Activated CD4-positive, alpha-beta T cell treated with anti-CD3 and anti-CD28 coated beads, Interleukin-2, amount 50 U/mL, for 4 hours (primary cell): ENCODE measurements at places on chromosomes 7 and 10.

- DNase-seq: no peak
Measured at GRCh38 chr10:124401633-124402032, 17.1 kb downstream of the OAT start.

DNA sequence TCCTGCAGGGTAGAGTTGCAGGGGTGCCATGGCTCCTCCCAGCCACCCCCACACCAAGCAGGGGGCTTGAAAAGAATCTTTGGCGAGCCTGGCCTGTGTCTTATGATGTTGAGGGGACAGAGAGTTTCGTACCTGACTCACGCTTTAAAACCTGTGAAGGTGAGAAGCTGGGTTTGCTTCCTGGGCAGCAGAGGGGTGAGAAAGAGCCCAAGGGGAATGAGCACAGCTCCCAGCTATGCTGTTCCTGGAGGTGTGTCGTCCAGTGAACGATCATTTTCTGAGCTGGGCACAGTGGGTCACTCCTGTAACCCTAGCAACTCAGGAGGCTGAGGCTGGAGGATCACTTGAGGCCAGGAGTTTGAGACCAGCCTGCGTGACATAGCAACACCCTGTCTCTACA lies 13.5 kb upstream of the ADRB1 start:
- DNase-seq: no peak

DNA sequence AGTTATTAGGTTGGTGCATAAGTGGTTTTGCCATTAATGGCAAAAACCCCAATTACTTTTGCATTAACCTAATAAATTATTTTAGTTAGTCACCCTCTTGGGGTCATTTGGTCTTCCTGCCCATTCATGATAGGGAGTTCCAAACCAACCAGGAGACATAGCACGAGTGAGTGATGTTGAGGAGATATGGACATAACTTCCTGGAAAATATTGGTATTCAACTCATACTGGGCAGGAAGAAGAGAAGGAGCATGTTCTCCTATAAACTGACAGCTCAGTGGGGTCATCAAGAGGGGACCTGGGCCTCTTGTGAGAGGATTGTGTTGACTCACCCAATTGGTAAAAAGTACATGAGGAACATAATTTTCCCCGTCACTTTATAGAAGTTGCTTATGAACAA lies 23.7 kb downstream of the SPAG6 start:
- no peak for DNase-seq

GRCh38 chr10:12808014-12808613 lies 193.4 kb downstream of the CCDC3 start:
- DNase-seq: no peak

DNA sequence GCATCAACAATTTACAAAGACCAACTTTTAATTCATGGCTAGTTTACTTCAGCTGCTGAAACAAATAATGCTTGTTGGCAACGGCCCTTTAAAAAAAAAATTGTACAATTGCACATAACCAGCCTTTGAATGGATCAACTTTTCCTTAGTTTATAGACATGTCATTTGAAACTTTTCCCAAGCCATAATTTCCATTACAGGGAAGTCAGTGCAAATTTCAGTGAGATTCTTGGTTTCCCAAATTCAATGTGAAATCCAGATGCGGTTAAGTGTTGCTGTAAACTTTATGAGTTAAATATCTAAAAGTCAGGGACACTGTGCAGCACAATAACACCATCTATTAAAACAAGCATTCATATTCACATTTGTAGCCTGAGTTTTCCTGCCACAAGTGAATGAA lies 182.2 kb downstream of the JAZF1 start:
- no peak for DNase-seq

GRCh38 chr10:77850620-77851231 lies 75.8 kb downstream of the DLG5 start:
- DNase-seq: no peak

- no peak for DNase-seq
Measured at GRCh38 chr7:22791204-22792158, 31.2 kb downstream of the TOMM7 start.

- no peak for DNase-seq
Measured at GRCh38 chr7:2922348-2922691, 78.2 kb upstream of the GNA12 start.
